ENCODE measurements at places on chromosomes 2 and 18.

DNA sequence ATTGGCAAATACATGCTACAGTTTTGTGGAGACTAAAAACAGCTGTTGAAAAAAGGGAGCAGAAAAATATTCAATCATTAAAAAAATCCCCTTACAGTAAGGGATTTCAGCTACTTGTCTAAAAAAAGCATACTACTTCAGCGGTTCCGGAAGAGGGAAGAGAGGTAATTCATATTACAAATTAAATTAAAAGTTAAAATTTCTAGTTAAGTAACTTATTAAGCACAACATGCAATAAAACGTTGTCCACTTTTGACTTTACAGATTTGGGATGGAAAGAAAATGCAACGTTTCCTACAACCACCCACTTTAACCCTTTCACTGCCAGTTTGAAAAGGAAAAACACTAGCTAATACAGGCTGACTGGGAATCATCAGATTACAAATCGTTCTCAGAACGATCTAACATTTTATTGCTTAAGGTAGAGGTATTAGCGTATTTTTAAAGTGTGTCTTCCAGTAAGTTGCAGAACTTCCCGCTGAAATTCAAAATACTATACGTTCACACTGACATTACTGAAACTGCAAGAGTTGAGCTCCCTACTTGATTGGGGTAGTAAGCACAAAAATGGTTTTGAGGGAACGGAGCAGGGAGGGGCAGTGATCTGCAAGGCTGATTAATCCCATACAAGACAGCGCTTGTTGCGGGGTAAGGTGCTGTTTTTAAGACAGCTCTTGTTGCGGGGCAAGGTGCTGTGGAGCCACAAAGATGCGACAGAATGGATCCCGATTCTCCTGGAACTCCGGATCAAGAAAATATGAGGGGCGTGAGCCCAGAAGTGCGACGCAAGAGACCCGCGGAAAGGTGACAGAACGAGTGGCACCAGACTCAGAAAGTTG lies 743 bp downstream of the HADHA start:
- no peak for DNase-seq

DNA sequence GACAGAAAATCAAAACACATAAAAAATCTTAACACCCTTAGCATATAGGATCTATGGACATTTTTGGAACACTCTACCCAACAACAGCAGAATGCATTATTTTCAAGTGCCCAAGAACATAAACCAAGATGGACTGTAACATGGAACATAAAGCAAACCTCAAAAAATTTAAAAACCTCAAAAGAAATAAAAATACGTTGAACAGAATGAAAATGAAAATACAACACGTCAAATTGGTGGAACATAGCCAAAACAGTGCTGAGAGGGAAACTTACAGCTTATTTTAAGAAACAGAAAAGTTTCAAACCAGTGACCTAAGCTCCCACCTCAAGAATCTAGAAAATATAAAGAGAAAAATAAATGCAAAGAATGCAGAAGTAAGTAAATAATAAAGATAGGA lies 58.3 kb upstream of the BCL2L11 start:
- DNase-seq = no peak

DNA sequence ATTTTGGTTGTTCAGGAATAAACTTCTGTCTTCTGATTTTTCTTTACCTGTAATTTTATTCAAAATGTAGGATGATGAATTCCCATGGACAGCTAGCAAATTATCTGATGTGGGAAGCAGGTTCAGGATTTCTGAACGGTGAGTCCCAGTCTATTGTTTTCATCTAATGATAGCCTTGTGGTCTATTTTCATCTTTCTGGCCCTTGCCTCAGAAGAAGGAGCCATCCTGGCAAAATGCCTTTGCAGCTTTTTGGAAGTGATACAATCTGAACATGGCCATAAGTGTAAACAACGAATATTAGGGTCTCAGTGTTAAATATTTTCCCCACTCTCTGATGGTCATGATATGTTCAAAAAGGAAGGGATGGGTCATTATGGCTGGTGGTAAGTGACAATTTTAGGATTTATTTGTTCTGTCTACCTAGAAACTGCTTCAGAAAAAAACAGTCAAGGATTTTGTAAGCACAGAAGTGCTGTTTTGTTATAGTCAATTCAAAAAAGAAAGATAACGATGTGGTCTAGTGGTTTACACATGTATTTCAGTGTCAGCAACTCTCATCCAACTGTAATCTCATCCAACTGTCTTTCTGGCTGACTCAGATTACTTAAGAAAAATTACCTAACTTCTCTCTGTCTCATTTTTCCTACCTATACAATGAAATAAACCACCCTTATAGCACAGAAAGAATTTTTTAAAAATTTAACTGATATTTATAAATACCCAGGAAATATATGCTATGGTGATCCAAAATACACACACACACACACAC lies 272.6 kb upstream of the ERBB4 start:
- DNase-seq = no peak

DNA sequence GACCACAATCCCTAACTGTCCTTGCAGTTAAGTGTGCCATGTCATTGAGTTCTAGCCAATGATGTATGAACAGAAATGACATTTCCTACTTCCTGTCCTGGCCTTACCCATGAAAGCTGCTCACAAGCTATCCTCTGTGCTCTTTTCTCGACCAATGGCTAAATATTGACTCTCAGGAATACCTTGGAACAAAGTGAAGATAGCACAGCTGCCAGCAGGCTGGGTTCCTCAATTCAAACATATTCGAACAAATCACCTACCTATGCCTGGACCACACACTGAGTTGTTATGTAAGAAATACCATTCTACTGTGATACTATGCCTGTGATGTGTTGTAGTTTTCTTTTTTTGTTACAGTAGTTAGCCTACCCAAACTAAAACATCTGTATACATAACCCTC lies 65.1 kb downstream of the GAREM1 start:
- DNase-seq = no peak

DNA sequence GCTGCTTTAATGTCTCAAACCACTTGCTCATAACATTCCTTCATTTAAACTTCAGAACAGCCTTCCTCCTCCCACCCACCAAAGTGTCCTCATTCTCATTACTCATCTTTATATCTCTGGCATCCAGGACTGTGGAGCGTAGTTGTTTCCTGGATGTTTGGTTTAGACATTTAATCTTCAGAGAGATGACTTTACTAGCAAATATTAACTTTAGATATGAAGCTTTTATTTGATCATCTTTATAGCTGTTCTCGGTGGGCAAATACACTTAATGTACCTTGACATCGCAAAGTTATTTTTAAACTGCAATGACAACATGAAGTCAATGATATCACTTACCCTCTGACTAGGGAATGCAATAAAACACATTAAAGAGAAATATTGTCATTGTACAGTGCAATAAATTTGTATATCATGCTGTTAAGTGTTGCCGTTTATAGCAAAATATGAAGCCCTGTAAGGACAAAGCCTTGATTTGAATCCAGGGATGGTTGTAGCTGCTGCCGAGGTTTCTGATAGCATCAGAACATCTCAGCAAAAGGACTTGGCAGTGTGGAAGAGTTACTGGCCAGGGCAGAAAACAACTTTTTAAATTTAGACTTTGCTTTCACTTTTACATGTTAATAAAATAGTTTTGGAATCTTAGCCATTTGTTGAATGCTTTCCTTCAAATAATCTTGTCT lies 4.6 kb upstream of the LAMA3 start:
- DNase-seq = no peak

GRCh38 chr2:44817673-44818335 lies 123.7 kb upstream of the SIX3 start:
- no peak for DNase-seq

GRCh38 chr18:24014062-24014985 lies at the start of gene TTC39C:
Gene TTC39C, plus strand, starts transcription at chr18:24014754. Its CDS starts 118 bp downstream, at chr18:24014872.
- DNase-seq = peak; percentile 82

DNA sequence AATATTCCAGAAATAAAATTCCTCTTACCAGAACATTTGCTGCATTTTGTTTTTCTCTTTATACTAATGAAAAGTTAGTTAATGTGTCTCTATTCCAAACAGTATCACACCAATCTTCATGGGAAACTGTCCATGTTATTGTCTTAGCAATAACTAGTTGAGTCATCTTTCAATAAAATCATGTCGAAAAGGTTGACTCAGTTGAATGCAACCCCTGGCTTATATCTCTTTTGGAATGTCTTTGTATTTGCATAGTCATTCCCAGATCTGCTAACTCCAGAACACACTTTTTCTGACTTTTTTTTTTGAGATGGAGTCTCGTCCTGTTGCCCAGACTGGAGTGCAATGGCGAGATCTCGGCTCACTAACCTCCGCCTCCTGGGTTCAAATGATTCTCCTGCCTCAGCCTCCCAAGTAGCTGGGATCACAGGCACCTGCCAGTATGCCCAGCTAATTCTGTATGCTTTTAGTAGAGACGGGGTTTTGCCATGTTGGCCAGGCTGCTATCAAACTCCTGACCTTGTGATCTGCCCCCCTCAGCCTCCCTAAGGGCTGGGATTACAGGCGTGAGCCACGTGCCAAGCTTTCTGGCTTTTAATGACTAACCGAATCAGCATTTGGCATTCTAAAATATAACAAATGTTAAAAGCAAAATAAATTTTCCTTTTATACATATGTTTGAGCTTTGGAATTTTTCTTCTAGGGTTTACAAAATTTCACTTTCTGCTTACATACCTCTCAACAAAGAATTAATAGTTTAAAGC lies 133.2 kb upstream of the GULP1 start:
- DNase-seq = no peak

DNA sequence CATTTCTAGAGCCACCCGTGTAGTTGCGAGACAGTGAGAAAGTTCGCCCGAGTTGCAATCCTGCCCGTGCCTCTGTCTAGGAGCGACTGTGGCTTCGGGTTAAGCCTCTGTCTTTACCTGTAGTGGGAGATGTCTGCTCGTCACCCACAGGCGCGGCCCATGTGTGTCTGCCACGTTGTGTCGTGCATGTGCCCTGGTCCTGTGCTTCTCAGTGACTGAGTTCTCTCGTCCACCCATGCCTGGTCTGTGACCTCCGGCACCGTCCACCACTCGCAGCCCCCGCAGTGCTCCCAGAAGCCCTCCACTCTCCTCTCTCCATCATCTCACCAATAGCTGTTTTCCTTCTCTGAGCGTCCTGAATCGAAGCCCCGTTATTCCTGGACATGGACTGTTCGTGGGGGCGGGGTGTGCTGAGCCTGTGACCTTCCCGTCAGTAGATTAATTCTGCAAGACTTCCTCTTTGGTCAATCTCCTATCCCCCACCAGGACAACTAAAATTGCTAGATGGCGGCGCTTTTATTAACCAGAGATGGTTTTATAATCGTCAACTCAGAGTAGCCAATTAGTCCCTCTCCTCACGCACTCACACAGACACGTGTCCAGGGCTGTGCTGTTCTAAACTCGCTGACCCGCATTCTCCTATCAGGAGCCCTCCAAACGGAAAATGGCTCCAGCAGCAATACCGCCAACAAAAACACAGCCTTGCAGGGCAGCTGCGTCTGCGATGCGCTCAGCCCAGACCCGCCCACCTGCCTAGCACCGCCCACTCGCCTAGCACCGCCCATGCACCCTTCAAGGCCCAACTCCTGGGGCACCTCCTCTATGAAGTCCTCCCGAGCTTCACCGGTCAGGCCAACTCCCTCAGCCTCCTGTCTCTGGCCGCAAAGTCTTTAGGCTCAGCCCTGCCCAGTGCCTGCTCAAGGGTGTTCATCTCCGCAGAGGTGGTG lies 119.4 kb downstream of the TWIST2 start:
- DNase-seq = no peak

GRCh38 chr2:73107211-73107926 lies 5.4 kb downstream of the RAB11FIP5 start:
- DNase-seq = no peak

- no peak for DNase-seq
Observed at GRCh38 chr2:86603905-86604304, 19.8 kb downstream of the RNF103 start.

- DNase-seq = no peak
Observed at GRCh38 chr2:47843407-47843806, 60.5 kb downstream of the MSH6 start.

GRCh38 chr2:96703021-96703751 lies 36.7 kb downstream of the LMAN2L start:
- no peak for DNase-seq

- DNase-seq = no peak
Observed at GRCh38 chr18:76457475-76457874, 37.6 kb downstream of the ZNF516 start.

DNA sequence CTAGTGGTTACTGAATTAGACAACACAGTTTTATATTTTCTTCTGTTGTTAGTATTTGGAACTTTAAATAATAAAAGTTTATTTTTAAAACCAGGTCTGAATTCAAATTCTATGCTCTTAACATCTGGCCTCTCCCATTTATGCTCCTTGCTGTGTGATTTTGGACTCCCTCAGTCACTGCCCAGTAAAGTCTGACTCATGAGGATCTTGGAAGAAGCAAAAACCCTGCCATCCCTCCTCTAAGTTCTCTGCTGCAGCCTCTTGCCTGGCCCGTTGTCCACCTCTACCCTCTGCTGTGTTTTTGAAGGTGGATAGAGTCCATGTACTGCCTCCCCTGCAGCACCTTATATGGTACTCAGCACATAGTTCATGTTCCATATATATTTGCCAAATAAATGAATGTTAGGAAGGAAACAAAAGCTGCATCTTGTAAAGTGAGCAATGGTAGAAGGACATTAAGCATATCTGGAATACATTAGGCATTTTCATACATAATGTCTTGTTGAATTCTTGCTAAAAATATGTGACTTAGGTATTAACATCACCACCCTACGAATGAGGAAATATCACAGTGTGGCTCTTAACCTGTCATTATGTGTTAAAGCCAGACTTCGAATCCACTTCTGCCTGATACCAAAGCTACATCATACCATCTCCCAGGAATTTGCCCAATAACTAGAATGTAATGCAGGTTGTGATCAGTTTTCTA lies 62.1 kb downstream of the THNSL2 start:
- no peak for DNase-seq

GRCh38 chr2:23427350-23427749 lies 42.4 kb downstream of the KLHL29 start:
- DNase-seq = no peak

GRCh38 chr2:71466301-71467179 lies 13.2 kb downstream of the DYSF start:
- no peak for DNase-seq

DNA sequence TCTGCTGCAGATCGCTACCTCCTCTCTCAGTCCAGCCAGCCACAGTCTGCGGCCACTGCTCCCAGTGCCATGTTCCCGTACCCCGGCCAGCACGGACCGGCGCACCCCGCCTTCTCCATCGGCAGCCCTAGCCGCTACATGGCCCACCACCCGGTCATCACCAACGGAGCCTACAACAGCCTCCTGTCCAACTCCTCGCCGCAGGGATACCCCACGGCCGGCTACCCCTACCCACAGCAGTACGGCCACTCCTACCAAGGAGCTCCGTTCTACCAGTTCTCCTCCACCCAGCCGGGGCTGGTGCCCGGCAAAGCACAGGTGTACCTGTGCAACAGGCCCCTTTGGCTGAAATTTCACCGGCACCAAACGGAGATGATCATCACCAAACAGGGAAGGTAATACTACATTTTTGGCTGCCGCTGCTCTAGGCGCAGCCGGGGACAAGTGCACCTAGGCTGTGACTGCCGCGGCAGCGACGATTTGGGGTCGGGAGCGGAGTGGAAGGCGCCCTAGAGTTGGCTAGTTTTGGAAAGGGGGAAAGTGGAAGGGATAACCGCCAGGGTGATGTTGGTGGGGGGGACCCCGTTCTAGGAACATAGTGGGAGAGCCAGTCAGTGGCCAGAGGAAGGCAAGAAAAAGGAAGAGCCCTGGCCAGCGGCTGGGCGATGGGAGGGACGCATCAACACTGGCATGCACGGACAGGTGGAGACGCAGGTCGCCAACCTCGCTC lies 776 bp downstream of the TBR1 start:
- no peak for DNase-seq

GRCh38 chr2:36792951-36793350 lies 96.4 kb downstream of the VIT start:
- DNase-seq = no peak

Data from stimulated activated CD8-positive, alpha-beta memory T cell treated with anti-CD3 and anti-CD28 coated beads, Interleukin-12 subunit alpha, Interleukin-12 subunit beta, amount 100 ng/mL, for 4 hours (primary cell).